Umbilical cord (tissue), 2 donors: ENCODE measurements at places on chromosomes 16 and 17. TPM values are rescaled to one million over a fixed set of nuclear protein-coding genes. Genes with fewer than 3 reads are reported as not detected.

Gene CIITA
- total RNA-seq, result 11.1 TPM

Gene IL34
- 22.6 TPM for total RNA-seq

Gene C16orf95
- 0.72 TPM for total RNA-seq

Gene NPIPA7
- total RNA-seq, result not detected

Gene TEKT5
- not detected for total RNA-seq
